ENCODE measurements at places on chromosomes 1 and 21. TPM values are rescaled to one million over a fixed set of nuclear protein-coding genes. Genes with fewer than 3 reads are reported as not detected.

DNA sequence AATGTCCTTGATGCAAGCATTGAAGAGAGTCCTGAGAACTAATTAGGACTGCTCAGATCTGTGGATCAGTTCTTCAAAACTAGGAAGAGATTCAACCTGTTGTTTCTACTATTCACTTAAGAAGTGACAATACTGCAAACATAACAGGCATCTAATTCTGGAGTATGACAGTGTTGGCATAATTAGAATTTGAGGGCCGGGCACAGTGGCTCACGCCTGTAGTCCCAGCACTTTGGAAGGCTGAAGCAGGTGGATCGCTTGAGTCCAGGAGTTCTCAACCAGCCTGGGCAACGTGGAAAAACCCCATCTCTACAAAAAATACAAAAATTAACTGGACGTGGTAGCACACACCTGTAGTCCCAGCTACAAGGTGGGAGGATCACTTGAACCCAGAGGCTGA lies 8.0 kb upstream of the FOXJ3 start:
- H3K27ac ChIP-seq, result no peak overlapping the region
- H3K4me1 ChIP-seq, result no peaks in the 10 kb centered on the region
- no peaks in the 10 kb centered on the region for H3K36me3 ChIP-seq
- no peak overlapping the region for H3K4me3 ChIP-seq
- no peaks in the 10 kb centered on the region for H3K27me3 ChIP-seq

PPM1J gene
- total RNA-seq, result 7.8 TPM

- no peaks in the 10 kb centered on the region for H3K27me3 ChIP-seq
- H3K27ac ChIP-seq, result peak overlapping the region; percentile 33
- H3K4me3 ChIP-seq, result no peak overlapping the region
- peaks cover 8% of the 10 kb centered on the region for H3K4me1 ChIP-seq
- H3K36me3 ChIP-seq, result no peaks in the 10 kb centered on the region
Observed at GRCh38 chr1:52741259-52741658, 15.0 kb downstream of the ZYG11B start.

- H3K36me3 ChIP-seq, result no peaks in the 10 kb centered on the region
- peaks cover 14% of the 10 kb centered on the region for H3K4me1 ChIP-seq
- no peak for DNase-seq
- no peak overlapping the region for H3K27ac ChIP-seq
Observed at GRCh38 chr1:160544647-160545046, 21.6 kb upstream of the SLAMF6 start.

RORC gene
- total RNA-seq, result 9.8 TPM

GRCh38 chr1:41122851-41123518 lies 101.5 kb upstream of the SLFNL1 start:
- no peak for DNase-seq
- H3K4me3 ChIP-seq, result no peak overlapping the region
- no peaks in the 10 kb centered on the region for H3K36me3 ChIP-seq
- H3K27me3 ChIP-seq, result no peaks in the 10 kb centered on the region
- no peaks in the 10 kb centered on the region for H3K4me1 ChIP-seq
- H3K27ac ChIP-seq, result no peak overlapping the region

DNA sequence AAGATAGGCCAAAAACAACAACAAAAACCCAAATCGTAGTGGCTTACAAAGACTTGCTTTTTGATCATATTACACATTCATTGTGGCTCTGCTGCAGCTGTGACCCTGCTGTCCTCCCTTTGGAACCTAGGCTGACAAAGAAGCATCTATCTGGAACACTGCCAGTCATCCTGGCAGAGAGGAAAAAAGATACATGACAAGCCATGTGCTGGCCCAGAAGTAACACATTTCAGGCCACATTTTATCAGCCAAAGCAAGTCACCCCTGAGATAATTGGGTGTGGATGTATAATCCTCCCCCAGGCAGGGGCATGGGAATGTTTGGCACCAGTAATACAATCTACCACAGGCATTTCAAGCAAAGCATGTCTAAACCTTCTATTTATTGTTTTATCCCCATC lies 37.2 kb upstream of the AGO1 start:
- DNase-seq, result no peak
- no peak overlapping the region for H3K4me3 ChIP-seq
- peaks cover 85% of the 10 kb centered on the region for H3K36me3 ChIP-seq
- no peaks in the 10 kb centered on the region for H3K27me3 ChIP-seq
- no peak overlapping the region for H3K27ac ChIP-seq
- H3K4me1 ChIP-seq, result peaks cover 26% of the 10 kb centered on the region

- H3K36me3 ChIP-seq, result no peaks in the 10 kb centered on the region
- peaks cover 11% of the 10 kb centered on the region for H3K27me3 ChIP-seq
- peaks cover 41% of the 10 kb centered on the region for H3K4me1 ChIP-seq
- H3K4me3 ChIP-seq, result no peak overlapping the region
- DNase-seq, result peak; percentile 16
- H3K27ac ChIP-seq, result no peak overlapping the region
Observed at GRCh38 chr1:154865442-154866256, 4.4 kb downstream of the KCNN3 start.

DNA sequence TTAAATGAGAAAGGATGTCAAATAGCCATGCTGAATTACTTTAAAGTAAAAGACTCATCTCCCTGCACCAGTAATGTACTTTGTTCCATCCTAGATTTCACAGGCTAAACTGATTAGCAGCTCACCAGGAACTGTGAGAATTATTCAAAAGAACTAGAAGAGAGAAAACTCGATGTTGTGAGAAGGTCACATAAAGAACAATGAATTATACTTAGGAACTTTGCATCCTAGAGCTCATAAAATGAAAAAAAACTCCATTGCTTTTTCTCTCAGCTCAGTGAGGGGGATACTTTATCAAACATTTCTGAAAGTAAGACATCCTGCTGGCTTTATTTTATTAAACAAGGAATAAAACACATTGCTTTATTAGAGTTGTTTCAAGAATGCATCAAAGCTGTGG lies 278.5 kb downstream of the MRPL39 start:
- no peak overlapping the region for H3K4me3 ChIP-seq
- H3K36me3 ChIP-seq, result no peaks in the 10 kb centered on the region
- no peak overlapping the region for H3K27ac ChIP-seq
- DNase-seq, result no peak
- H3K4me1 ChIP-seq, result no peaks in the 10 kb centered on the region

- H3K36me3 ChIP-seq, result no peaks in the 10 kb centered on the region
- no peaks in the 10 kb centered on the region for H3K4me1 ChIP-seq
- no peak overlapping the region for H3K27ac ChIP-seq
- no peak overlapping the region for H3K4me3 ChIP-seq
- H3K27me3 ChIP-seq, result no peaks in the 10 kb centered on the region
- DNase-seq, result no peak
Observed at GRCh38 chr21:19268686-19269085, 865.1 kb upstream of the TMPRSS15 start.

DNA sequence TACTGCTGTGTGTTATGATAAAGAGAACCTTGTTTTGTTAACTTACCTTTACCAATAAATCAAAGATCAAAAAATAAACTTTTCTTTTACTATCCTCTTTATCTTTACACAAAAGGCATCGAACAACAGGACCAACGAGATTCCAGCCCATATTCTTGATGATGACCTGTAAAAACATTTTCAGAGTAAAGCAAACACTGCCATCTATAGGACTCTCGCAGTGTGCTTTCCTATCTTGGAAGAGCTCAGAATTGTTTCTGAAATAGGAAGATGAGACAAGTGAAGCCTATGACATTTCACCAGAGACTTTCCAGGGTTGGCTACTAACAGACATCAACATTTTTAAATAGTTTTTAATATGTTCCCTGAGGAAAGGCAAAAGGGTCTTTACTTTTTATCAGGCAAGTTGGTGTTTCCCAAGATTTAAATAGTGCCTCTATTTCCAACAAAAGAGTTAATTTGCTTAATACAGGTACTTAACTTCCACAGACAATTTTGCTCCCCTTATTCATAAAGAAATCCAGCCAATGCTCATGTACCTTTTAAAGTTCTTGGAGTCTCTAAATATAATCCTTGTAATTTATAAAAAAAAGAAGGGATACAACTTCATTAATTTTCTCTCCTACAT lies 7.3 kb downstream of the GLMN start:
- H3K27me3 ChIP-seq, result no peaks in the 10 kb centered on the region
- no peaks in the 10 kb centered on the region for H3K4me1 ChIP-seq
- H3K4me3 ChIP-seq, result no peak overlapping the region
- DNase-seq, result no peak
- H3K36me3 ChIP-seq, result peaks cover 72% of the 10 kb centered on the region

DNA sequence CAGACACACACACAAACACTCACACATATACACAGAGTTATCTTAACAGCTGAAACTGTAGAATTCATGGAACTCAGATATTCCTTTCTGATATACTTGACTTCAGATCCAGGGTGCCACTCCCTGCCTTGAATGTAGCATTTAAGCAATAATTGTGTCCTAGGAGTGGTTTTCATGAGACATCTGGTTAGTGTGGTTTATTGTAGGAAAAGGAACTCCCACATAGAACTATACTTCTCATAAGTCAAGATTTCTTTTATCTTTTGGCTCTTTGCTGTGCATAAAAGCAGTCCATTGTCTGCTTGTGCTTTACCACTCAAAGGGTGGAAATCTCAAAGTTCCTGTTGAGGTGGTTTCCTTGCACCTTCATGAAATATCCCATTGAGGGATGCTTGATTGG lies 272.6 kb upstream of the SGIP1 start:
- no peaks in the 10 kb centered on the region for H3K27me3 ChIP-seq
- DNase-seq, result no peak
- no peaks in the 10 kb centered on the region for H3K36me3 ChIP-seq
- no peak overlapping the region for H3K27ac ChIP-seq

DNA sequence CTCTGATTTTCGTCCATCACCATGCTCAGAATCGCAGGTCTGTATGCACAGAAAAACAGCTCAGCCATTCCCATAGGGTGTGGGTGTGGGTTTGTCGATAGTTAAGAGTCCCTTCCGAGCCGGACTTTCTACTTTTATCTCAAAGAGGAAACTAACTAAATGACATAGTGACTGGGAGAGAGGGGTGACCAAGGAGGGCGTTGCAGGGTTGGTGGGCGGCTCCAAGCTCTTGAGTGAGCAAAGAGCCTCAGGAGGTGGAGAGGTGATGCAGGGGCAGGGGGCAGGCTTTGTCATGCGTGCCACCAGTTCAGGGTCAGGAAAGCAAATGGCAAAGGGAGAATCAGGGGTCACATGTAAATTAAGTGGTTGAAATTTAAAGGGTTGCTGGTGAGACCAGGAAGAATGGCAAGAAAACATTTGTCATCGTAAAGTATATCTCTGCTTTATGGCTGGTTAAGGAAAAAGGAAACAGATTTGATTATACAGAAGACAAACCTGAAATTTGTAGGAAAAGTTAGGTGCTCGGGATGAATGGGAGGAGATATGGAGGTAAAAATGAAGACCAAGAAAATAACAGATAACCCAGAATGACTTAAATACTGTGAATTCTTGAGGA lies 249.0 kb downstream of the SETD4 start:
- H3K27ac ChIP-seq, result no peak overlapping the region
- H3K27me3 ChIP-seq, result no peaks in the 10 kb centered on the region
- no peak overlapping the region for H3K4me3 ChIP-seq
- DNase-seq, result no peak
- H3K36me3 ChIP-seq, result no peaks in the 10 kb centered on the region

DNA sequence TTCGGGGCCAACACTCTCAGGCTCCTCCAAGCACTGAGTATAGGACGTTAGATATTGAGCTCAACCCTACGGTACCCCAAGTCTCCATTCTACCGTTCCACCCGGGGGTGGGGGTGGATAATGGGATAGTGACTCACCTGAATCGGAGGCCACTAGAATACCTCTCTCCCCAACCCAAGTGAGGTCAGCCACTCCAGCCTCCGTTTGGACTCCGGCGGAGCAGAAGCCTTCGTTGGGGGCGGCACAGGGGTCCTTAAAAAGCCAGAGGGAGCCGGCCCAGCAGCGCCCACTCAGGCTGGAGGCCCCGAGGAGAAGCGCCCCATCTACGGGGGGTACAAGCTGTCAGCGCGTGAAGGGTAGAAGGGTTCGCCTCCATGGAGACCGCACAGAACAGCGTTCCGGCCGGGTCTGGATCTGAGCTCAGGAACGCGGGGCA lies 556 bp downstream of the WDR77 start:
- peaks cover 6% of the 10 kb centered on the region for H3K36me3 ChIP-seq
- H3K27ac ChIP-seq, result peak overlapping the region; percentile 41
- no peaks in the 10 kb centered on the region for H3K27me3 ChIP-seq
- peak overlapping the region; percentile 92 for H3K4me3 ChIP-seq

TINAGL1 gene
- total RNA-seq, result 179 TPM

CYP4B1 gene
- total RNA-seq, result 1.5 TPM

KPNA6 gene
- total RNA-seq, result 75.2 TPM

CSF3R gene
- 5.6 TPM for total RNA-seq

- H3K4me1 ChIP-seq, result no peaks in the 10 kb centered on the region
- H3K4me3 ChIP-seq, result no peak overlapping the region
- H3K36me3 ChIP-seq, result no peaks in the 10 kb centered on the region
- H3K27ac ChIP-seq, result no peak overlapping the region
Observed at GRCh38 chr1:101410048-101410878, 173.4 kb downstream of the S1PR1 start.

GRCh38 chr21:42681296-42682206 lies 28.1 kb downstream of the PDE9A start:
- no peak overlapping the region for H3K4me3 ChIP-seq
- peaks cover 6% of the 10 kb centered on the region for H3K27me3 ChIP-seq
- no peak for DNase-seq
- no peaks in the 10 kb centered on the region for H3K36me3 ChIP-seq

RGS7 gene
- total RNA-seq, result not detected

DNA sequence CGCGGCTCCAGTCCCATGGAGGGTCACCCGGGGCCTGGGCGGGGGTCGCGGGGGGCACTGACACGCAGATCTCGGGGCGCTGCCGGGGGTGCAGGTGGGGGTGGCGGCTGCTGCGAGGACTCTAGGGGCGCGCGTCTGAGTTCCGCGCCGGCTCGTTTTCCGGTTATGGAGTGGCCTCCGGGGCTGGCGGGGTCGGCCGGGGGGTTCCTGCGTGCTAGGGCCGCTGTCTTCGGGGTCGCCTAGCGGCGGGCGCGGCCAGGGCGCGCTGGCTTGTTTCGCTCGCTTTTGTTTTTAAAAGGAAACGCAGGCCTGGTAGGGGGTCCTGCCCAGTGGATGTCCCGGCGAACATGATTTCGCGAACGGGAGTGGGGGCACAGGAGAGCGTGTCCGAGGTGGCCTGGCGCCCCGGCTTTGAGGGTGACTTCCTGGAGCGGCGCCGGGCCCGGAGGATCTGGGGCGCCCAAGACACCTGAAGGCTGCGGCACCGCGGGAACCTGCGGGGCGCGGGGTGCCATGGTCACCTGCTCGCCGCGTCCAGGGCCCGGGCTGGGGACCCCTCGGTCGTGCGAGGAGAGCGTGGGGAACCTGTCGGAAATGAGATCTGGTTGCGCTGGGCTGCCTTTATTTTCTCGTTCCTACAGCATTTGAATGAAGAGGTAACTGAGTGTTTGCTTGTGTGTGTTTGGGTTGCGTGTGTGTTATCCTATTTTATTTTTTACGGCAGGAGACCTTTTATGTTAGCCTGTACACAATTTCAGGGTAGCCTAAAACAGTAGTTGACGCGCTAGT lies 618 bp downstream of the ETS2 start:
- H3K27me3 ChIP-seq, result no peaks in the 10 kb centered on the region
- DNase-seq, result peak; percentile 78
- peak overlapping the region; percentile 96 for H3K4me3 ChIP-seq
- peak overlapping the region; percentile 97 for H3K27ac ChIP-seq
- H3K4me1 ChIP-seq, result peaks cover 39% of the 10 kb centered on the region
- no peaks in the 10 kb centered on the region for H3K36me3 ChIP-seq

Measured in heart left ventricle (tissue), 16 donors.